Hindlimb muscle (tissue), 1 donor: ENCODE measurements at places on chromosomes 12 and 14.

- DNase-seq, result no peak
Observed at GRCh38 chr12:32997471-32997870, 100.9 kb upstream of the PKP2 start.

DNA sequence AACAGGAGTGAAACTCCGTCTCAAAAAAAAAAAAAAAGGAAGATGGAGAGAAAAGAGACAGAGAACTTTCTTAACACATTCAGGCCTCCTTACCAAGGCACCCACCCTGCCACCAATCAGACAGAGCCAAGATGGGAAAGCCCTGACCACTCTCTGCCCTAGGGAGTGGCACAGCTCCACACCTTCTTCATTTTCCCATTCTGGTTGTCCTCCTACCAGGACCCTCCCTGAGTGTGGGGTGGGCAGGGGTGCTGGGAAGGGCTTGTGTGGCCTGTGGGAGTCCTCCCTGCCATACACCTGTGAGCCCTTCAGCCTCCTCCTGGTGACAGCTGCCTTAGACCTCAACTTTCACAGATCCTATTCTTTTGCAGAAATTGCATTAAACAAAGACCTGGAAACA lies 513.6 kb downstream of the BCL11B start:
- DNase-seq, result no peak

GRCh38 chr14:102500158-102500662 lies 9.4 kb downstream of the ANKRD9 start:
- peak; percentile 78 for DNase-seq

- no peak for DNase-seq
Observed at GRCh38 chr14:70515811-70516210, 19.0 kb downstream of the ADAM20 start.

DNA sequence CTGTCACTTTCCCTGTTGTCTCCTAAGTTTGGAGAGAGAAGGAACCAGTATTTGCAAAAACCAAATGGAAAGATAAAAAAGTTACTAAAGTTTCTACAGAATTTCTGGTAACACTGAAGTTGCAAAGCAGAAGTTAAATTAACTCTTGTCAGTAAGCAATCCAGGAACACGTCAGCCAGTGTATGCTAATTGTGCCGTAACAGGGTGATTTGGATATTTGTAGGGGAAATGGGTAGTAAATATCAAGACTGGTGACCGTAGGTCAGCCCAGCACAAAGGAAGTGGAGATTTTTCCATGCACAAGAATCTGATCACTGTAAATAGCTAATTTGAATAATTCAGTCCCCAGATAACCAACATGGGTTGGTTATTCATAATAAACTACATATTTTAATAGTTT lies 2.3 kb downstream of the CDKN1B start:
- no peak for DNase-seq

DNA sequence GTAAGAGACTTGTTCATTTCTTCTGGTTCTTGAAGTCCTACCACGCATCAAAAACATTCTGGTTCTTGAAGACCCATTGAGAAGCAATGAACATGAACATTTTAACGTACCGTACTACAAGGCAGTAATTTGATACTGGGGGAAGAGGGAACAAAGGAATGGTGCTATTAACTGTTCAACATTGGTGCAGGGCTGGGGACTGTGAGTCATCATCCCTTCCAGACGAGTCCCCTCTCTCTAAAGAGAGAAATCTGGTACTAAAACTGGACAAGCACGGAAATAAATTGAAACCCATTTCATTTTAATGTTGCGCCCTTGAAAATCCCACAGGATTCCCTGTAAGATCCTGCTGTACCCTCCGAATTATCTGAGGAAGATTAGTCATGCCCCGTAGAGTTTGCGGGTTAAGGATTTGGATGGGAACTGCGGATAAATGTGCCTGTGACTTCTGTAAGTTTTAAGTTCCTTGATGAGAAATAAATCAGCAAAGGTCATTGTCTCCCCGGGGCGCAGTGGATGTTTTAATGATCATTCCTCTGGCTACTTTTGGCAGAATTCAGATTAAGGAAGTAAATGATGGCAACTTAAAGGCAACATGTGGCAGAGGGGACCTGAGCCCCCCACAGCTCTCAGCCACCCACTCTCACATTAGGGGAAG lies 78.6 kb downstream of the KCNK13 start:
- no peak for DNase-seq

DNA sequence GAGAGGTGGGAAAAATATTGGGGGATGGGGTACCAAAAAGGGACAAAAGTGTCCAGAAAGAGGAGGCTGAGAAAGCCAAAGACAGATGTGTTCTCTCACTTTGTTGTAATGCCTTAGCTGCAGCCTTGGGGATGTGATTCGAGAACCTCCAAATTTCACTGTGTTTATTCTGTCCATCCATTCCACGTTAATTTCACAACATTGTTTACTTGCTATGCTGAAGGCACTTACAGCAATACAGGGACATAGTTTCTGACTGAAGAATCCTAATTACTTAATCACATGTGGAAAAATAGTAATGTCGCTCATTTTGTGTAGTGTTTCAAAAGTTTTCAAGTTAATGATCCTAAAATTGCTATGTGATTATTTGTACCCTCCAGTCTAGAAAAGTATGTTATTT lies 146.2 kb upstream of the SLC38A2 start:
- no peak for DNase-seq

- no peak for DNase-seq
Observed at GRCh38 chr12:65022421-65022820, 98.7 kb downstream of the WIF1 start.

DNA sequence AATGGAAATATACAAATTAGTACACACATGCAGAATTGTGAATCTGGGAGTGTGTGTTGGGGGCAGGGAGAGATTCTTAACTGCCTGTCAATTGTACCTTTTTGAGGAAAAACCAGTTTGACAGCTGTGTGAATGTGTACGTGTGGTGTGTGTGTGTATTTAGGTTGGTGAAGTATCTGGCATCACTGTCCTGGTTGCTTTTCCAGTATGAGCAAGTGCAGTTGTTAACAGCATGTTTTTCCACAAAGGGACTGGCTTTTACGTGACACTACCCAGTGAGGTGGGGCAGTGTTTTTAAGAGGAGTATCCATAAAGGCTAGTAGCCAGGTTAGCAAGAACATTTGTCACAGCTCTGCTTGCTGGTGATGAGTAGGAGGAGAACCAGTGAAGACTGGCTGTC lies 56.1 kb downstream of the DAAM1 start:
- no peak for DNase-seq

DNA sequence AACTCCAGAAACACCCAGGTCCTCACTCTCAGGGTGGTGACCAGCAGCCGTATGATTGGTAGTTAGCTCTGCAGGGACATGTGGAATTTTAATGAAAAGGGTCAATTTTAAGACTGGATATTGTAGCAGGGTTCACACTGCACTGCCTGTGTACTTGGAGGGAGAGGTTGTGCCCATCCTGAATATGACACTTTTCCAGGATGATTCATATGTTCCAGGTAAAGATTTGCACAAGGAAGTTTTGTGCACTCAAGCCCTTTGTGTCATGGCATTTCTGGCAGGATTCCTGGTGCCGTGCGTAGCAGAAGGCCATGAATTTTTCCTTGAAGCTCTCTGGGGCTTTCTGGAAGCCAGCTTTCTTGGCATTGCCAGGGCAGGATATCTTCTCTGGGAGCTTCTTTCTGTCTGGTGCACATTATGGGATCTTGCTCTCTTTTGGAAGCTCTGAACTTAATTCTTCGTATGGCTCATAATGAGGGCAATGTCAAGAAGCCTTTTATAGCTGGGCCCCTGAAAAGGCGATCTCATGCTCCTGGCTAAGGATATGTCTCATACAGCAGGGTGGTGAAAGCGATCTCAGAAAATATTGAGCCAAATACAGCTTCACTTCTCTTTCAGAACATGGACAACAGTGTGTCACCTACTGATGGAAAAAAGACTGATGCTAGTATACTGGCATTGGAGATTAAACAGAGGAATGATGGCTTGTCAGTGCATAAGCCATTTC lies 1133.9 kb downstream of the AACS start:
- no peak for DNase-seq

GRCh38 chr14:105700622-105701288 lies 174.4 kb downstream of the TMEM121 start:
- DNase-seq, result no peak

- DNase-seq, result no peak
Observed at GRCh38 chr12:52819731-52820510, 6.0 kb upstream of the KRT4 start.

DNA sequence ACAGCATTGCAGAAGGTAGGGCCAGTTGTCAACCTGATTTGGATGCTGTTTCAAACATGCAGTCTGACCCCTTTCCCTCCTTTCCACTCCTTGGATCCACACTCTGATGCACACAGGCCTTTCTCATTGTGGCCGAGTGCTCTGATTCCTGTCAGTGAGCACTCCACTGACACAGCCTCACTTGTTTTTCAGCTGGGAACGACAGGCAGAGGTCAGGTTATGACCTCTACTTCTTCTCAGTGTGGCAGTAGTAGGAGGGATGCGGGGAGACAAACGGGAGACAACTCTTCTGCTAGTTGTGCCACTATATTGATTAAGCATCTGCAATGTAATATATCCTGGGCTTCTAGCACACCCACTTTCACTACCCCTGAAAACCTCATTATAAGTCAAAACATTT lies 61.8 kb downstream of the DERA start:
- no peak for DNase-seq

DNA sequence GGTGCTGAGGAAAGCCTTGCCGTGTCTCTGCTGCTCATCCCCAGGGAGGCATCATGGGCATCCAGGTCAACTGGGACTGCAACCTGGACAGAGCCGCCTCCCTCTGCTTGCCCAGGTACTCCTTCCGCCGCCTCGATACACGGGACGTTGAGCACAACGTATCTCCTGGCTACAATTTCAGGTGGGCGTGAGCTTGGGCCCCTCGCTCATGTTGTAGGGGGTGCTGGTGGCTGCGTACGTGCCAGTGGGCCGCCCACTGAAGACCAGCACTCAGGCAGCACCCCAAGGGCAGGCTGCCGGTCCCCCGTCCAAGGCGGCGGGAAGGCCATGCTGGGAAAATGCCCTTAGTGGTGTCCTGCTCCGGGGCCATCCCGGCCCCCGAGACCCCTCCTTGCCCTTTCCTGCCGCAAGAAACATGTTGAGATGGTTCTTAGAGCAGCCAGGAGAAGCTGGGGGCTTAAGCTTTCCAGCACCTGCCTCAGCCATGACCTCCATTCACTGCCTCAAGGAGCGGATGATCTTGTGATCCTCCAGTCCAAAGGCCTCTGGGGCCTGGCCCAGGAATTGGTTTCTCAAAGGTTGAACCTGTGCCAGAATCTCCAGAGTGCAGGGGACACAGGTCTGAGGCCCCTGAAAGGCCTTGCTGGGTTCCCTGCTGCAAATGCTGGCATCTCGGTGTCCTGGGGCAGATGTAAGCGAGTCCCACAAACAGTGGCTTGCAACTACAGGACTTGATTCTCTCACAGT lies 19.2 kb downstream of the P2RX4 start:
- DNase-seq, result no peak

DNA sequence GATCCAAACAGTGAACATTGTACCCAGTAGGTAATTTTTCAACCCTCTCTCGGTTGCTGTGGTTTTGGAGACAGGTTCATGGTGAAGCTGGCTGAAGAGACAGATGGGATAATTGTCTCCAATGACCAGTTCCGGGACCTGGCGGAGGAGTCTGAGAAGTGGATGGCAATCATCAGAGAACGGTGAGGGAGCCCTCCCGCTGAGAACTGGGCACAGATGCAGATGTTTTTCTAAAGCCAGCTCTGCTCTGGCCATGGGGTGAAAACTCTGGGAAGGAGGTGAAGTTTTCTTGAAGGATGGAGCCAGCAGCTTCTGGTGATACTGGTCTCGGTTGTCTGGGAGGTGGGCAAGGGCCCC lies 6.2 kb downstream of the KHNYN start:
- DNase-seq, result no peak

DNA sequence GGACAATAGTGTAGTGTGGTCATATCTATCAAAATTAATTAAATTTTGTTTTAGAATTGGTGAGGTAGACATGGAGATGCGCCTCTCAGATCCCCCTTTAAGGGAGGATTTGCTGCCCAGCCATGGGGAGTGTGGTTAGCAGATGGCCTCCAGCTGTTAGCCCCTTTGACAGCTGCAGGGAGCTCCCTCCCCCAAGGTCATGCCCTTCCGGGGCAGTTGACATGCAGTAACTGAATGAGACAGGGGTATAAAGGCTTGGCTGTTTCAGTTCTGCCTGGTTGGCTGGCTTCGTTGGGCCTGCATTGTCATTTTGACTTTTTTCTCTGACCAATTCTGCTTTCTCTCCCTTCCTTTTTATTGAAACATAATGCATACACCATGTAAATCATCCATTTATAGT lies 291.5 kb upstream of the SRRM4 start:
- peak; percentile 45 for DNase-seq

DNA sequence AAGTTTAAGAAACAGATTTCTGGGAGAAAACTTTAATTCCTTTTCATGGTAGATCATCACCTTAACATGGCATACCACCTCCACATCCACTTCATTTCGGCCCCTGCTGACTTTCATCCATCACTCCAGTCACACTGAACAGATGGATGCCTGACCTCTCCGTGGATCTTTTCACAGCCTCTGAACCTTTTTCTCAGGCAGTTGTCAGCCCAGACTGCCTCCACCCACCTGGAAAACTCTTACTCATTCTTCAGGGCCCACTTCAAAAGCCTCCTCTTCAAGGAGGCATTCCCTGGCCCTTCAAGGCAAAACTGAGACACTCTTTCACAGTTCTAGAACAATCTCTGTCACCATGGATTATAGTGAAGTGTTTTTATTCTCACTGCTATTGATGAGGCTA lies 52.9 kb downstream of the GXYLT1 start:
- no peak for DNase-seq

DNA sequence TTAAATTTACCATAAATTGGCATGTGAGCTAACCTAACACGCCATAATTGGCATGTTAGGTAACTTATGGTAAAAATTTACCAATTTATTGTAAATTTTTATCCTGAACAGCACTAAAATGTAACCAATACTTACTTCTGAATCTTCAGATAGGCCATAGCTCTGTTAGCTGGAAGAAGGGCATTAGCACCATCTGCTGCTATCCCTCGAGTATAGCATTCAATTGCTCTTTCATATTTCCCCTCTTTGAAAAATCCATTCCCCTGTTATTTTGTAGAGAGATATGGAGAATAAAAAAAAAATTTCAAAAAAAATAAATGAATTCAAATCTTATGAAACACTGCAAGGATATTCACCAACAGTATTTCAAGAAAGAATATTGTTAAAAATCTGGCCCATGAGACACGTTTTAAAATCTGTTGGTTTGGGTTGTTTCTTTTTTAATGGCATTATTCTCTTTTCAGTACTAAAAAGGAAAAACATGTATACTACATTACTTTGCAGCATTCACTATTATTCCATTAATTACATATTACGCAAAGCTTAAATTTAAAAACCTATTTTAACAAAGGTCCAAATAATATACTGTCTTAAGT lies 19.1 kb downstream of the RPAP3 start:
- peak; percentile 10 for DNase-seq

DNA sequence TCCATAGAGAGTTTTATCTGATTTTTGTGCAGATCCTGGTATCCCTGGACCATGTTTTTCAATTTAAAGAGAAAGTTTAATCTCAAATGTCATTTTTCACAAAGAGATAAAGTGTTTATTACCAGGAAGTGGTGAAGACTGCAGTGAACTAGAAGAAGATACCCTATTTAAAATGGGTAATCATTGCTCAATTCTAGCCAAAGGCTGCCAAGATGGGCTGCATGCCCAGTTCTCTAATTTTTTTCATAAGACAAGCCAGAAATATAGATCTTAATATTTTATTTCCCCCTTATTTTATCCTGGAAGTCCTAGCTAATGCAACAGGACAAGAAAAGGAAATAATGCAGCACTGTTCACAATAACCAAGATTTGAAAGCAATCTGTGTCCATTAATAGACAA lies 343.5 kb downstream of the PCNX1 start:
- DNase-seq, result no peak

GRCh38 chr12:325906-326305 lies 63.2 kb downstream of the KDM5A start:
- DNase-seq, result no peak
